Vagina (tissue), 2 donors: ENCODE measurements at places on chromosomes 12 and 14. TPM values are rescaled to one million over a fixed set of nuclear protein-coding genes. Genes with fewer than 3 reads are reported as not detected.

Gene EPYC
- total RNA-seq: not detected

Gene PTPN21
- 15.2 TPM for total RNA-seq

Gene TAS2R7
- total RNA-seq: not detected

Gene PLA2G1B
- total RNA-seq: not detected

Gene LRP6
- total RNA-seq: 71.0 TPM

Gene SIRT4
- total RNA-seq: not detected

Gene BCL11B
- 11.5 TPM for total RNA-seq

Gene METTL25
- 29.0 TPM for total RNA-seq

Gene HOXC5
- total RNA-seq: not detected

Gene TTC6
- 4.4 TPM for total RNA-seq

Gene GPR84
- not detected for total RNA-seq

Gene GLT1D1
- total RNA-seq: 0.74 TPM

Gene C12orf50
- total RNA-seq: not detected

Gene FGD4
- 38.3 TPM for total RNA-seq

Gene FKBP4
- 45.9 TPM for total RNA-seq

Gene APOLD1
- 127 TPM for total RNA-seq

Gene KCNK10
- 0.25 TPM for total RNA-seq

Gene TEX52
- not detected for total RNA-seq

Gene ACOT2
- 48.1 TPM for total RNA-seq

Gene C3AR1
- total RNA-seq: 6.4 TPM

Gene HOXC13
- total RNA-seq: not detected

Gene CLEC2D
- 13.5 TPM for total RNA-seq

Gene CELA1
- total RNA-seq: not detected

Gene MYO1H
- not detected for total RNA-seq

Gene CEP83
- 16.5 TPM for total RNA-seq

Gene SEL1L
- total RNA-seq: 28.2 TPM

Gene MANSC1
- total RNA-seq: 16.2 TPM

Gene DNAH10
- total RNA-seq: not detected

Gene TRIM9
- 2.2 TPM for total RNA-seq

Gene LYZ
- 15.2 TPM for total RNA-seq

Gene AMN
- 11.8 TPM for total RNA-seq

Gene DIO3
- total RNA-seq: 52.1 TPM

Gene ZNF740
- total RNA-seq: 12.8 TPM

Gene KRT77
- total RNA-seq: 2.5 TPM

Gene PLEK2
- total RNA-seq: 4.4 TPM

Gene LGR5
- total RNA-seq: 2.7 TPM

Gene SLC4A8
- total RNA-seq: 0.74 TPM

Gene B4GALNT1
- total RNA-seq: 7.6 TPM

Gene PLEKHG7
- total RNA-seq: not detected

Gene FGF6
- total RNA-seq: not detected

Gene ITGB7
- 3.7 TPM for total RNA-seq

Gene HCAR1
- total RNA-seq: 0.25 TPM

Gene FLRT2
- total RNA-seq: 22.8 TPM

Gene PRKCH
- 43.0 TPM for total RNA-seq

Gene FAM222A
- total RNA-seq: 1.5 TPM

Gene VWF
- total RNA-seq: 334 TPM
